ENCODE measurements at places on chromosomes 2 and 18. TPM values are rescaled to one million over a fixed set of nuclear protein-coding genes. Genes with fewer than 3 reads are reported as not detected.

CAVIN2 gene
- polyA plus RNA-seq: 43.0 TPM

ANKRD29 gene
- polyA plus RNA-seq: 4.3 TPM

CFAP65 gene
- not detected for polyA plus RNA-seq

RGPD8 gene
- not detected for polyA plus RNA-seq

ALKAL2 gene
- polyA plus RNA-seq: 1.6 TPM

C1QL2 gene
- polyA plus RNA-seq: not detected

GALNT3 gene
- polyA plus RNA-seq: 1.5 TPM

LRATD1 gene
- 10.9 TPM for polyA plus RNA-seq

GRCh38 chr2:128789776-128790455 lies 471.2 kb upstream of the HS6ST1 start:
- no peak for DNase-seq

- peak; percentile 33 for DNase-seq
Measured at GRCh38 chr2:27370816-27371620, 602 bp downstream of the SNX17 start.

DNA sequence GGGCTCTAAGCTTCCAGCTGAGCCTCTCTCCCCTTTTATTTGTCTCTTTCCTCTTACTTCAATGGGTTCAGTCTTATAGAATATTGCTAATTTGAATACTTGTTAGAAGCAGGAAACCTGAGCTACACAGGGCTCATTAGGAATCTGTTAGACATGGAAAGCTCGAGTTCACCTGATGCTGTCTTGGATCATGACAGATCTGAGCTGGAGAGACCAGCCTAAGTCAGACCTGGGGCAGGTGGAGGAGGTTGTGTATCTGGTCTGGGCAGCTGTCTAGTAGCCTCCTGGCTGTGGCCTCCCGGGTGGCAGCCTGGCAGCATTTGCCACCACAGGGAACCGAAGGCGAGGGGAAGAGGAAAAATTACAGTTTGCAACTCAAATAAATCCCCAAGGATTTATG lies 185.9 kb downstream of the ICOS start:
- no peak for DNase-seq

- no peak for DNase-seq
Measured at GRCh38 chr2:220940646-220941045, 631.5 kb downstream of the EPHA4 start.

DNA sequence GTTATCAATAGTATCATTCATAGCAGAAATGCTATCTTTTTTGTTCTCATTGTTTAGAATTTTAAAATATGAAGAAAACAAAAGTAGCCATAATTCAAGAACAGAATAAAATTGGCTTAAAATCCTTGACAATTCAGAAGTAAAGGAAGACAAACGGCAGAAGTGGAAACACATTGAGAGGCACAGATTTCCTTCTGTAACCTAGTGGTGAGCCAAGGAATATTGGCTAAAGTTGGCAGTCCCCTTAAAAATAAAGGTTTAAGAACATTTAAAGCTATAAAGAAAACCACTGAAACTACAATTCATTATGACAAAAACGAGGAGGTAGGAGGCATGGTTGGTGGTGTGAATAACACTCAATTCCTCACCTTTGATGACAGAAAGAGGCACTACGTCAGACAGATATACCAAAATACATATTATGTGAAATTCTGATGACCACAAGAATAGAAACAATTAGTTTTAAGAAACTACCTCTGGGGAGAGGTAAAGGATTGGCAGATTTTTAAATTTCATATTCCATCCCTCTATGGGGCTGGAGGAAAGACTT lies 42.3 kb downstream of the SFT2D3 start:
- DNase-seq: no peak

- DNase-seq: no peak
Measured at GRCh38 chr2:180938451-180938850, 42.0 kb upstream of the UBE2E3 start.

GRCh38 chr2:19178175-19178574 lies 180.2 kb downstream of the OSR1 start:
- DNase-seq: no peak

DNA sequence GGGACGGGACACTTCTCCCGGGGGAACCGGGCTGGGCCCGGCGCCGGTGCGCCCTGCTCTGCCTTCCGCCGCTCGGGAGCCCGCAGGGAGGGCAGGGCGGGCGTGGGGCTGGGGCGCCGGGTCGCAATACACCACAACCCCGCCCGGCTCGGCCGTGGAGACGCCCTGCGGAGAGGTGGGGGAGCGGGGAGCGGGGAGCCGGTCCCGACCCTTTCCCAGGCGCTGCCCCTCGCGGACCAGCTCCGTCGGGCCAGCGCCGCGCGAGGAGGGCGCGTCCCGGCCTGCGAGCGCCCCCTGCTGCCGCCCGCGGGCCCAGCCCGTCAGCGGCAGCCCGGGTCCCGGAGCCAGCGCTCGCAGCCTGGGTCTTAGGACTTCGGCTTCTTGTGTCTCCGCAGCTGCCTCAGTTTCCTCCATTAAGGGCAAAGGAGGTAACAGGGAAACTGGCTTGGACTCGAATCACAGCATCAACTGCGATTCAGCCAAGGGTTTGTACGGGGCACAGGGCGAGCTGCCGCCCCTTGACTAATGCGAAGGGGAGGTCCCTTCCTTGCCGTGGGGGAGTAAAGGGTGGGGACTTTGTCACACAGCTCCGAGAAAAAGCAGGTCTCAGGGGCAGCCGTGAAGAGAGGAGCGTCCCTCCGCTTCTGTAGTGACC lies 635 bp upstream of the ADRA2B start:
- no peak for DNase-seq

DNA sequence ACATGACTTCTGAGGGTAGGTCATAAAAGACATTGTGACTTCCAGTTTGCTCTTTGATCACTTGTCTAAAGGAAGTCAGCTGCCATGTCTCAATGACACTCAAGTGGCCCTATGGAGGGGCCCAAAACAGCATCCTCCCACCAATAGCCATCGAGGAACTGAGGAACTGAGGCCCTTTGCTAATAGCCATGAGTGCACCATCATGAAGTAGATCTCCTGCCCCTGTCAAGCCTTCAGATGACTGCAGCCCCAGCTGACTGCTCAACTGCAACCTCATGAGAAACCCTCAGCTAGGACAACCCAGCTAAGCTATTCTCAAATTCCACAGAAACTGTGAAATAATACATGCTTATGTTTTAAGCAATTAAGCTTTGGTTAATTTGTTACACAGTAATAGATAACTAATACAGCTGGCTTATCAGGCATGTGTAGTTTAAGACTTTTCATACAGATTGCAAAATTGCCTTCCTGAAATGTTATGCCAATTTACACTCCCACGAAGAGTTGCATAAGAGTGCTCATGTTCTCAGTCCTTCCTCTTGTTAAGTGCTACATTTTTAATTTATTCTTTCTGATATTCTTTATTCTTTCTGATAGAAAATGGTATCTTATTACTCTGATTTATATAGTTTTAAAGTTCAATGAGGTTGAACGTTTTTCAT lies 105.6 kb upstream of the NDUFV2 start:
- DNase-seq: no peak

DNA sequence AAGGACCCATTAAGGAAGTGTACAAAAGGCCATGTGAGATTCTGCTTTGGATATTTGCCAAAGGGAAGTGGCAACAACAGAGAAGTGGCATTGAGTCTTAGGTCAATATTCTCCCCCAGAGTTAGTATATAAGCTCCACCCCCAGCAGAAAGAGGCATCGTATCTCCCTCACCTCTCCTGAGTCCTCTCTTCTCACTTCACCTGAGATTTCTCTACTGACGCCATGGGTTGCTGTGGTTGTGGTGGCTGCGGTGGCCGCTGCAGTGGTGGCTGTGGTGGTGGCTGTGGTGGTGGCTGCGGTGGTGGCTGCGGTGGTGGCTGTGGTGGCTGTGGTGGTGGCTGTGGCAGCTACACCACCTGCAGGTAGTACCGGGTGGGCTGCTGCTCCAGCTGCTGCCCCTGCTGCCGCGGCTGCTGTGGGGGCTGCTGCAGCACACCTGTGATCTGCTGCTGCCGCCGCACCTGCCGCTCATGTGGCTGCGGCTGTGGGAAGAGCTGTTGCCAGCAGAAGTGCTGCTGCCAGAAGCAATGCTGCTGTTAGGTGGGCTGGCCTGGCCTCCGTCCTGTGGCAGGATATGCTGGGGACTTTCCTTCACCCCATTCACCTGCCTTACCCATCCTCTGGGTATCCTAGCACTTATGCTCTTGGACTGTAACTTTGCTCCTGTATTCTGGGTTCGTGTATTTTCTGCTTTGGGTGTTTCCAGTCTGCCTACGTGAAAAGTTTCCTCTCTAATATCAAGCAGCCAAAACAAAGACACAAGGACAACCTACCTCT lies 5.9 kb downstream of the SCYGR3 start:
- DNase-seq: no peak

- DNase-seq: peak; percentile 4
Measured at GRCh38 chr2:26429779-26430578, 28.3 kb downstream of the DRC1 start.

- DNase-seq: peak; percentile 69
Measured at GRCh38 chr2:25951071-25951547, 31.2 kb downstream of the KIF3C start.

DNA sequence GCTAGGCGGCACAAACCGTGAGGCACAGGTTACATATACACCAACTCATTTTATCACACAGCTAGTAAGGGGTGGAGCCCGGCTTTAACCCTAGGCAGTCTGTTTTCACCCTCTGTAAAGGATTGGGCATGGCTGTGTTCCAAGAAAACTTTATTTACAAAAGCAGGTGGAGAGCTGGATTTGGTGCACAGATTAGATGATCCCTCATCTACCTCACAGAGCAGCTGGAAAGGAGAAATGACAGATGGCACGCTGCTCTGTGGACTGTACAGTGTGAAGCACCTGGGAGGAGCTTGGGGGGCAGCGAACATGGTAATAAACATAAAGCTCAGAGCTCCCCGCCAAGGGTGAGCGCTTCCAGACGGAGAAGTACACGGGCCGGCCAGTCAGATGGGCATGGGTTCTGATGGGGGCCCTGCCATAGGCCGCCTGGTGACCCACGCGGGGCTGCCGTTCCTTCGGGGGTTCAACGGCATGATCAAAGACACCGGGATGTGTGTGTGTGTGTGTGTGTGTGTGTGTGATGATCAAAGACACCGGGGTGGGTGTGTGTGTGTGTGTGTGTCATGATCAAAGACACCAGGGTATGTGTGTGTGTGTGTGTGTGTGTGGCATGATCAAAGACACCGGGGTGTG lies 862 bp upstream of the TMEM177 start:
- no peak for DNase-seq

GRCh38 chr2:215361211-215361875 lies 49.5 kb downstream of the ATIC start:
- no peak for DNase-seq

GRCh38 chr18:78238404-78239089 lies 741.1 kb upstream of the SALL3 start:
- no peak for DNase-seq

- DNase-seq: no peak
Measured at GRCh38 chr2:47310801-47311560, 92.0 kb upstream of the MSH2 start.

DNA sequence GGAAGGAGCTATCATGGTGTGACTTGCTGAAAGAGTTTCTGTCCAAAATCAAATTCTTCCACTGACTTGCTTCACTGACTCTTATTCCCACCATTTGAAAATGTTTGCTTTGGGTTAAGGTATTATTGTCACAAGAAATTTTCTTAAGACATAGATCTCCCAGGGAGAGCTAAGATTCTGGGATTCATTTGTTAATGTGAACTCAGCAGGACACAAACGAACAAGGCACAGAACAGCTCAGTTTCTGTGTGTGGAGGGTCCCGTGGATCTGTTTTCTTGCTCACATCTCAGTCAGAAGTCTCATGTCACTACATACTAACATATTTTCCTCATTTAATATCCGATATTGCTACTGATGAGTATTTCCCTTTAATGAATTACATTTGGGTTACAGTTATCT lies 8.2 kb upstream of the HNRNPA3 start:
- no peak for DNase-seq

GRCh38 chr18:53952700-53953099 lies 271.8 kb downstream of the MBD2 start:
- DNase-seq: no peak

DNA sequence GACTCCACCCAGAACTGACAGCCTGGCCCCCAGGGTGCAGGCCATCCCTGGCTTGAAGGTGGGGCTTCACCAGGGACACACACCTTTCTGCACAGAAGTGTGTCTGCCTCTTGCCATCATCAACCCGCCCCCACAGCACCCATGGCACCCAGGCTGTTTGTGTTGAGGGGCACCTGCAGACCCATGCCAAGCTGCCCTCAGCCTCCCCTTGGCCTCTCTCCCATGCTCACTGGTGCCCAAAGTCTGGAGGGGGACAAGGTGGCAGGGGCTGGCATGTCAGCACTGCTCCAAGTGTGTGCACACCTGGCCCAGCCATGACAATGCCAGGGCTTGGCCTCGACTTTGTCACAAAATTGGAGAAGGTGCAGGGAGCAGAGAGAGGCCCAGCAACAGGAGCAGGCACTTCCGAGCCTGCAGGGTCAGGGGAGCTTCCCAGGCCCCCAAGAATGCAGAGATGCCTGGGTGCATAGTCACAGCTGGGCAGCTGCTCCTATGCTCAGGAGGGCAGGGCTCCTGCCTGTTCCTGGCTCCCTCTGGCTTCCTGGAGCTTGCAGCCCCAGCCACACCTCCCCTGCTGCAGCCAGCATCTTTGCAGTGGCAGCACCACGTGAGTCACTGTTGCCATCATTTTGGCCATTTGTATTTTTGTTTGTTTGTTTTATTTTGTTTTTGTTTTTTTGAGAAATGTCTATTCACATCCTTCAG lies 280.6 kb upstream of the UBE2E3 start:
- no peak for DNase-seq

- DNase-seq: no peak
Measured at GRCh38 chr18:79774111-79774510, 23.6 kb upstream of the KCNG2 start.

DNA sequence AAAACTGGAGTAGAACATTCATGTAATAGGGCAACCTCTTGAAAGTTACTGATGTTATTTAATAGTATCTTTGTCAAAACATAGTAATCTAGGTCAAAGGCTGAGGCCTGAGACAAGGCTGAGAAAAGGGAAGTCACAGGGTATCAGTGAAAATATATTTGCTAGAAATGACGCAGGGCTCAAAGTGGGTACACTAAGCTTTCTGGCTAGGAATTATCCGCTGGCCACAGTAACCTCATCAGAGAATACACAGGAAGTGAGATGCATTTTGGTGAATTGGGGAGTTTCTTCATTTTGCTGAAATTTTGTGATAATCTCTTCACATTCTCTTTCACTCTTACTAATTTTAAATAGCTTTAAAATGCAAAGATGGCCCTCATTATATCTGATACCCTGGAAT lies 206.8 kb downstream of the OTX1 start:
- no peak for DNase-seq

DNA sequence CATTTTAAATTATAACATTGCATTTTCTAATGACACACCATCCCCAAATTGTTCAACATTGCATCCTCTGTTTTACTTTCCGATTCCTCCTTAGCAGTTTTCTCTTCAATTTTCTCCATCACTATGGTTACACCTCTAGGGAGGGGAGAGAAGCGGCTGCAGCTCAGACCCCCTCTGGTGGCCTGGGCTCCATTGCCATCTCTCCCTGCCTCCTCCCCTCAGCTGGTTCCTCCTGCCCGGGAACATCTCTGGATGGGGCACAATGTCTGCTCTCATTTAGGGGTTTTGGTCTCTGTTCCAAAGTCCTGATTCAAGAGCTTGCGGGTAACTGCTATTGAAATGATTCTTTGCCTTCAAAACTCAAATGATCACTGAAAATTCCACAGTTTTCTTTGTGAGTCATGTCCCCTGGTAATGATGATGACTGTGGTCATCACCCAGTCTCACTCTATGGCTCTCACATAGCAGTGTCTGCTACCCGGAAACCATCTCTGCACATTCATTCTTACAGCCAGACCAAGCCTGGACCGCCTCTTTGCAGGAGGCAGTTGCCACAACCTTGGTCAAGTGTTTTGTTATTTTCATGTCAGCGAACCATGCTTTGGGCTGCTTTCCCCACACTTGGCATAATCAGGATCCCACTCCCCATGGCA lies 263.9 kb downstream of the ALPK2 start:
- no peak for DNase-seq

Measured in muscle of arm (tissue), 14 donors.